ENCODE measurements at places on chromosomes 1 and 21. TPM values are rescaled to one million over a fixed set of nuclear protein-coding genes. Genes with fewer than 3 reads are reported as not detected.

DNA sequence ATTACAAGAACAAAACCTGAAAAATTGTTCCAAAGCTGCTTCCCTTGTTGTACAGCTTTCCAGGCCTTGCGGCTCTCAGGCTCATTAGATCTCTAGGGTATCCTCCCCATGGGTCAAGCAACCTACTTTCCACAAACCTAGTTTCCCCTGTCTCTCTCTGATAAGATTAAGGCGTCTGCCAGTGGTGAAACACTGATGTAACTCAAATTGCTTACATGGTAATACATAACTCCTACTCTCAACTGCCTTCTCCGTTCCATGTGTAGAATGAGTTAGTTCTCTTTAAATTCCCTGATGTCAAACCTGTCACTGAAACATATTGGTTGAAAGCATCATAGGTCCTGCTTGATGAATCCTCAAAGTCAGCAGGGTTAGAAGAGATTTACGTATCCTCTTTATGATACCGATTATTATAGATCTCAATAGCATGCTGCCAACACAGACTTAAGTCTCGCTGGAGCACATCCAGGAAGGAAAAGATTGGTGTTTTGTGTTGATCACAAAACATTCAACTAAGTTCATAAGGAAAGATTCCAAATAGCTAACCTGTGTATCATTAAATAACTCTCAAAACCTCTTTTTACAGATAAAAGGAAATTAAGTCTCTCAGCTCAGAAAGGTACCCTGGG is 10.6 kb downstream of the PPP1R15B start:
- H3K27ac ChIP-seq: no peak overlapping the region
- no peaks in the 10 kb centered on the region for H3K27me3 ChIP-seq
- DNase-seq: no peak

- peak overlapping the region; percentile 89 for H3K4me3 ChIP-seq
- DNase-seq: no peak
These were observed 924 bp downstream of the EXTL2 start for GRCh38 chr1:100893718-100894117.

GRCh38 chr21:34642211-34643075 is 26.4 kb upstream of the CLIC6 start:
- H3K36me3 ChIP-seq: no peaks in the 10 kb centered on the region
- H3K4me1 ChIP-seq: peaks cover 60% of the 10 kb centered on the region
- peak; percentile 87 for DNase-seq
- H3K27ac ChIP-seq: peak overlapping the region; percentile 97
- H3K4me3 ChIP-seq: 0 out of 2 replicates have a peak overlapping the region, but pooled peaks have one; percentile 6

DNA sequence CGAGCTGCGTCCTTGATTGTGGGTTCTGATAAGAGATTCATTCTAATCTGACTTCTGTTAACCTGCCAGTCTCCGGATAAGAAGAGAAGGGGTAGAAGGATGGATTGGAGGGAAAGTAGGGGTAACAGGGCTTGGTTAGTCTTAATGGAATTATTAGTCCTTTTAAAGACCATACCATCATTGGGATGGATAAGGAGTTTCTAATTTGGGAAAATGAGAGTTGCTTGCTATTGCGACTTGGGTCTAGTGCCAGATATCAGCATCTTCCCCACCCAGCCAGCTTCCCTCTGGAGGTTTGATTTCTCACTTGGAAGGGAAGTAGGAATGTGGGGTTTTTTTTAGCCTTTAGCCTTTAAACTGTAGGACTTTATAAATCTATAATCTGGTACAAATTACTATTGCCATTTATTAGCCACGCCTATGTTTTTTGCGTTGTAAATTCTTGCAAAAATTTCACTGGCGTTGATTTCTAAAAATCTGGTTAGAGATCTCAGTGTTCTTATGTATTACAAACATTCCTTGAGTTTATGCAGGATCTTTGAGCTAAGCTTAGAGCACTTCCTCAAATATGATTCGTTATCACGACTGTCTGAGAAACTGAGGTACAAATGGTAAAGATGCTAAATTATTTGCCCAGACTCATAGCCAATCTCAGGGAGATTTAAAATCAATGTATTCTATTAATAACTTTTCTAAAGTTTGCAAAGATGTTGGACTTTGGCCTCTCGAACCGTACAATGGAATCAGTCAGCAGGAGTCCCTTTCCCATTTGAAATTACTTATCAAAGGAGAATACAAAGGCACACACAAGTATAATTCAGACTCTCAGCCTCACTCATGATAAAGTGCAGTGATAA is 1.3 kb downstream of the FAM20B start:
- no peaks in the 10 kb centered on the region for H3K27me3 ChIP-seq
- no peaks in the 10 kb centered on the region for H3K36me3 ChIP-seq
- DNase-seq: no peak
- H3K27ac ChIP-seq: peak overlapping the region; percentile 81

DNA sequence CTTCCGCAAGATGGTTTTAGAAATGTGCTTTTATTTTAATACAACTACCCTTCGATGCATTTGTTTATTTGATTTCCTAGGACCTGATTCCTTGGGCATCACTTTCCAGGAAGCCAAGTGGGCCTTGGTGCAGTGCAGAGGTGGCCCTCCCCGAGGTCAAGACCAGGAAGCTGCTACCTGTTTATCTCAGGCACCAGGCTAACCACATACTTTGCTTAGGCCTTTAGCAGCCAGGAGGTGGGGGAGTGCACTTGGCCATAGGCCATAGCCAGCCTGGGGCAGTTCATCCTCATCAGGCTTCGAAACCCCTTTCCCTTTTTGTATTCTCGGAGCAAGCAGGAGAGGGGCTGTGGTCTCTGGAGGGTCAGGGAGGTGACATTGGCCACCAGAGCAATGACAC is 45.4 kb downstream of the SMYD2 start:
- H3K4me3 ChIP-seq: no peak overlapping the region
- H3K27ac ChIP-seq: no peak overlapping the region
- peaks cover 8% of the 10 kb centered on the region for H3K4me1 ChIP-seq
- no peak for DNase-seq
- no peaks in the 10 kb centered on the region for H3K36me3 ChIP-seq
- no peaks in the 10 kb centered on the region for H3K27me3 ChIP-seq

DNA sequence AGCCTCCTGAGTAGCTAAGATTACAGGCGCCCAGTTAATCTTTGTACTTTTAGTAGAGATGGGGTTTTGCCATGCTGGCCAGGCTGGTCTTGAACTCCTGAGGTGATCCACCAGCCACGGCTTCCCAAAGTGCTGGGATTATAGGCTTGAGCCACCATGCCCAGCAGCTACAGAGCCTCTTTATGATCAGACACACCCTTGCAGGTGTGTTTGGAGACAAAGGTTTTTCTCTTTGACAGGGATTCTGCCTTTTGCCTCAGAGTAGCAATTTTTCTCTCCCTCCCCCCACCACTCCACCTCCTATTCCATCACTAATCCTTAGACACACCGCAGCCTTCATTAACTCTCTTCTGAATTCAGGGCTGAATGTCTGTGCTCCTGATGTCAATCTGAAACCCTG is 152.2 kb upstream of the NFIA start:
- no peak overlapping the region for H3K27ac ChIP-seq
- H3K27me3 ChIP-seq: no peaks in the 10 kb centered on the region

GRCh38 chr1:56169856-56170255 is 409.5 kb downstream of the PLPP3 start:
- H3K27me3 ChIP-seq: no peaks in the 10 kb centered on the region
- no peaks in the 10 kb centered on the region for H3K36me3 ChIP-seq
- no peak for DNase-seq
- no peak overlapping the region for H3K27ac ChIP-seq

DNA sequence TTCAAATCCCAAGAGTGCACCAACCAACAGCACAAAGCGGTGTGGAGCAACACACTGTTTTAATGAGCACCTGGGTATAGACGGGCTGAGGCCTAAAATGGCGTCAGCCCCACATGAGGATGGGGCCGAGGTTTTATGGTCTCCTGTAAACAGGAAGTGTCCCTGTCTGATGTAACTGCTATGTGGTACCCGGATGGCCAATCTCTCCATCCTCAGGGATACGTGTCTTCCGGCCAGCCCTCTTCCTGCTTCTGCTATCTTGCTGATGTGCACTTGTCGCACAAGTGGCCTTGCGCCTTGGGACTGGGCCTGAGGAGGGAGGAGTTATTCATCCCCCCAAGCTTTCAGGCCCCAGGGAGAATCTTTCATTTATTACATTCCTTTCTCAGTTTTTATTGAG is 73.5 kb downstream of the CNST start:
- H3K36me3 ChIP-seq: peaks cover 4% of the 10 kb centered on the region
- no peak overlapping the region for H3K4me3 ChIP-seq
- H3K27me3 ChIP-seq: no peaks in the 10 kb centered on the region
- no peaks in the 10 kb centered on the region for H3K4me1 ChIP-seq
- H3K27ac ChIP-seq: no peak overlapping the region
- no peak for DNase-seq

GRCh38 chr21:31337996-31338907 is 5.8 kb downstream of the TIAM1 start:
- no peak for DNase-seq
- H3K4me1 ChIP-seq: no peaks in the 10 kb centered on the region
- H3K27me3 ChIP-seq: no peaks in the 10 kb centered on the region

DNA sequence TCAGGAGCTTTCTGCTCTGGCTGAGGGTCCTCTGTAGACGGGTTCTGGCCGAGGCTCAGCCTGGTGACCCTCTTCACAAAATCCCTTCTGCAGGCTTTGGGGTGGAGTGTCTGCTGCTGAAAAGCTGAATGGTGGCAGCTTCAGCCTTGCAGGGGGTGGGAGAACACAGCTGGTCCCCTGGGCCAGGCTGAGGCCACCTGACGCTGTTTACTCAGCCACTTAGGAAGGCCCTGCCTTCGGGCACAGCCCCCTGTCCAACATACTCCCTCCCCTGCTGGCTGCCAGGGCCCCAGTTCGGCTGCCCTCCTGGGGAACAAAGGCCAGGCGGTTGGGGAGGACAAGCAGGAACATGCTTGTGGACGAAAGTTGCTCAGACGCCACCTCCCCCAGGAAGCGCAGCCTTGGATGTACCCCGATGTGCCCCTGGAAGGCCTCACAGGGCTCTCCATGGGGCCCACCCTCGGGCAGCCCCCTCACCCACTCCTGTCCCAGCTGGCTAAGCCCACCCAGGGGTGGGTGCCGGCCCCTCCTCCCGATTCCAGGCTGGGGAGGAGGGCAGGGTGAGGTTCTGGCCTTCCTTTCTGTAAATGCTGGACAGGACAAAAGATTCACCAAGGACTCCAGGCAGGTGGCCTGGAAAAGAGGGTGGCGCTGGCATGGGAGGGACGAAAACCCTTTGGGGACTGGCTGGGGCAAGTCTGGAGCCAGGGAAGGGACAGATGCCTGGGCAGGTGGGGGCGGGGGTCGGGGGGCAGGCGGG is at the start of gene ANKRD65:
Gene ANKRD65 (minus strand): TSS at position 130 of the 760 bp plus-strand sequence. CDS start 271 bp downstream, outside the sequence.
- H3K36me3 ChIP-seq: no peaks in the 10 kb centered on the region
- no peaks in the 10 kb centered on the region for H3K27me3 ChIP-seq
- H3K4me3 ChIP-seq: no peak within 1 kb of the TSS
- no peak for DNase-seq

DNA sequence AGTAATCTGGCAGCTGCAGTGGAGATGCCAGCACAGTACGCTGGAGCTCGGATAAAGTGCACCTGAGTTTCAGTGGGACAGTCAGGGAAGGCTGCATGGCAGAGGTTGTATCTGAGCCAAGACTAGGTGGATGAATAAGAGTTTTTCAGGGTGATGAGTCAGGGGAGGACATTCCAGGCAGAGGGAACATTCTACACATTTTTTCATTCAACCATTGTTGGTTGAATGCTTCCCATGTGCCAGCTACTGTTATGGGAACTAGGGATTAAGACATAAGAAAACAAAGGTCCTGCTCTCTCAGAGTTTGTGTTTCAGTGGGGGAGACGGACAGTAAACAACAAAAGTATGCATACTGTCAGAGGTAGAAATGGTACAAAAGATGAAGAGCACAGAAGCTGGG is 5.2 kb downstream of the LEPR start:
- H3K36me3 ChIP-seq: peaks cover 9% of the 10 kb centered on the region
- DNase-seq: no peak
- no peak overlapping the region for H3K4me3 ChIP-seq

DNA sequence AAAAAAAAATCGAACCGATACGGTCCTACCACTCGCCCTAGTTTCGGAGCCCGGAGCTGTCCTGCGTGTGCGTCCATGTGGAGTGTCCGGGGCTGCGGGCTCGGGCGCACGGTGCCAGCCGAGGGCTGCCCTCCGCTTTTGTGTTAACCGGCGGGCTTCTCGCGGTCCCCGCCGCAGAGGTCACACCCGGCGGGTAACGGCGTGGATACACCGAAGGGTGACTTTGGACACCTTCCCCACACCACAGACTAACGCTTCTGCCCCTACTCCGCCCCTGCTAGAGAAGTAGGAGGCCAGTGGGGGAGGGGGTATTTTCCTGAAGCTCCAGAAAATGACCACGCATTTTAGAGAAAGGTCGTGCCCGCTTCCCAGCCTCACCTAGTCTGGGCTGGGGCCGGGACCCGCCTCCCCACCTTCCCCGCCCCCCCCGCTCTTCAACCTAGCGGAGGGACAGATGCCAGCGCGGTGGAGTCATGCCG is 609 bp upstream of the ATF3 start:
- no peak for DNase-seq
- H3K27ac ChIP-seq: peak overlapping the region; percentile 50
- H3K4me3 ChIP-seq: peak overlapping the region; percentile 87
- no peaks in the 10 kb centered on the region for H3K36me3 ChIP-seq
- H3K27me3 ChIP-seq: peaks cover 6% of the 10 kb centered on the region
- H3K4me1 ChIP-seq: peaks cover 15% of the 10 kb centered on the region

The LEPR gene
- total RNA-seq: 1.2 TPM

Measured in GM12878 (cell line).